Right renal cortex interstitium (tissue), 3 donors: ENCODE measurements at places on chromosomes 5 and 9. TPM values are rescaled to one million over a fixed set of nuclear protein-coding genes. Genes with fewer than 3 reads are reported as not detected.

DNA sequence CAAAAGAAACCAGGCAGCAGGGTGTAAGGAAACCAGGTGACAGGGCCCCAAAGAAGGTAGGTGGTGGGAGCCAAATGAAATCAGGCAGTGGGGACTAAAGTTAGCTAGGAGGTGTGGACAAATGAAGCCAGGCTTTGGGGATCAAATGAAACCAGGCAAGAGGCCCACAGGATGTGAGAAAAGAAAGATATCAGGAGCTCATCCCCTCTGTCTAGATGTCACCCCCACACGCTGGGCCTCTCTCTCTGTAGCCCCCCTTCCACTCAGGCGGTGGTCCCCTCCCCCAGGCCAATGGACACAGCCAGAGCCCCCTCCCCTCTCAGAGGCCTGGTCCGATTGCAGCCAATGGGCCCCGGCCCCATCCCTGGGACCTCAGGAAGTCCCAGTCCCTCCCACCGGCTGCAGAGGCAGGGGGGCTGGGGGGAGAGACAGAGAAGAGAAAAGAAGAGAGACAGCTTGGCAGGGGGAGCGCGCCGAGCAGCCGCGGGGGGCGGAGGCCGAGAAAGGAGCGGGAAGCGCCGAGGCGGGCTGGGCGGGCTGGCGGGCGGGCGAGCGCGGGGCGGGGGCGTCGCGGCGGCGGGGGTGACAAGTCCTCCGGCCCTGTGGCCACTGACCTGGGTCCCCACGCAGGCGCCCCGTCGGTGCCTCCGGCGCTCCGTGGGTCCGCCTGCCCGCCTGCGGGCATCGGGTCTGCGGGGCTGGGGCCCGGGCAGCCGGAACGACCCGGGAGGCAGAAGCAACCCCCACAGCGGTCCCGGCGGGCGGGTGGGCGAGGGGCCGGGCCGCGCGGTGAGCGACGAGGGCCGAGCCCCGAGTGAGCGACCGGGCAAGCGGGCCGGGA, 11.9 kb downstream of the CNTFR start:
- no peak for DNase-seq

DNA sequence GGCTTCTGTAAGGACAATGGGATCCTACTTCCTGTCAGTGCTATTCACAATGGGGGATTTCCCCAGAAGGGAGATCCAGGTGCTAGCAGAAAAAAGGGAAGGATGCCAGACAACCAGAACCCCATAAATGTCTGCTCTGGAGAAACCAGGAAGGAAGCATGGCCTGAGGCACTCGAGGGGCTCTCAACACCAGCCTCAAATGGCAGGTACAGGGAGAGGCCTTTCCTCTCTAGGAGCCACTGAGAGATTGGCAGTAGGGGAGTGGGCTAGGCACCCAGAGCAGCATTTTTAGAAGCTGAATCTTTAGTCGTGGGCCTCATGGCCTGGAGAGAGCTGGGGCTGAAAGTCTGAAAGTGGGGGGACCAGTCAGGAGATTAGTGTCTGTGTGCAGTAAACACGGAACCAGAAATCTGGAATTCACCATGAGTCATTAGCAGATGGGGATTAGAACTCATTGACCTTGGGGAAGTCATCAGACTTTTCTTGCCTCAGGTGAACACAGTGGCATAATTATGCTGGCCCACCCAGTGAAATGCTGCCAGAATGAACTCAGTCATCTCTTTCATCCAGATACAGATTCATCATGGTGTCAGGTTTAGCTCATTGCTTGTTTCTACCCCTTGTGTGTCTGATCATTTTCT, 28.3 kb downstream of the ARHGEF28 start:
- no peak for DNase-seq

- no peak for DNase-seq
Measured at GRCh38 chr5:133474851-133475590, 137.3 kb downstream of the FSTL4 start.

DNA sequence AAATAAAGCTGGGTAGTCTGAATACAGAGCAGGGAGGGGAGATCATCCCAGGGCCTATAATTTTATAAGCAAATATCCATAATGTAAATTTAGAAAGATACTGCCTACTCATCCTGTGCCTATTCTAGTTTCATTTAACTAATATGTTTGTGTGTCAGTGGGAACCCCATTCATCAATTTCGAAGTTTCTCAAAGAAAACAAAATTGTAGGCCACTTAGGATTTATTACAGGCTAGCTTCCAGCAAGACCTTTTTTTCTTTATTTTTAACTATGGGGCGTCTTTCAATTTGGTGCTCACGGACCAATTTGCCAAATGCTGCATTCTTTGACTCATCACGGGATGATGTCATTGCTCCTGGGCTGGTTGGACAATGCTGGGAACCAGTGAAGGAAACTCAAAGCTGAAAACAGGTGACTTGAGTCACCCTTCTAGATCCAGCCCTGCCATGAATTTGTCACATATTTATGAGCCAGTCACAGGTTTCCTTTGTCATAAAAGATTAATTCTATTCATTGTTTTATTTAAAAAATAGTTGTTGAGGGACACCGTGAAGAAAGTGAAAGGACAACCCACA, 13.4 kb downstream of the PCSK5 start:
- DNase-seq, result no peak

- DNase-seq, result no peak
Measured at GRCh38 chr5:78501411-78502352, 141.3 kb downstream of the SCAMP1 start.

- no peak for DNase-seq
Measured at GRCh38 chr9:69060766-69061165, 25.2 kb downstream of the FXN start.

GRCh38 chr5:21085791-21086190, 1097.8 kb upstream of the CDH18 start:
- DNase-seq, result no peak

- DNase-seq, result no peak
Measured at GRCh38 chr9:134483361-134484184, 157.3 kb downstream of the RXRA start.

- no peak for DNase-seq
Measured at GRCh38 chr5:142904416-142904815, 134.2 kb downstream of the ARHGAP26 start.

GRCh38 chr5:170522211-170523141, 18.7 kb downstream of the KCNIP1 start:
- DNase-seq, result no peak

- DNase-seq, result no peak
Measured at GRCh38 chr9:87875831-87876545, 6.7 kb upstream of the SPATA31E1 start.

DNA sequence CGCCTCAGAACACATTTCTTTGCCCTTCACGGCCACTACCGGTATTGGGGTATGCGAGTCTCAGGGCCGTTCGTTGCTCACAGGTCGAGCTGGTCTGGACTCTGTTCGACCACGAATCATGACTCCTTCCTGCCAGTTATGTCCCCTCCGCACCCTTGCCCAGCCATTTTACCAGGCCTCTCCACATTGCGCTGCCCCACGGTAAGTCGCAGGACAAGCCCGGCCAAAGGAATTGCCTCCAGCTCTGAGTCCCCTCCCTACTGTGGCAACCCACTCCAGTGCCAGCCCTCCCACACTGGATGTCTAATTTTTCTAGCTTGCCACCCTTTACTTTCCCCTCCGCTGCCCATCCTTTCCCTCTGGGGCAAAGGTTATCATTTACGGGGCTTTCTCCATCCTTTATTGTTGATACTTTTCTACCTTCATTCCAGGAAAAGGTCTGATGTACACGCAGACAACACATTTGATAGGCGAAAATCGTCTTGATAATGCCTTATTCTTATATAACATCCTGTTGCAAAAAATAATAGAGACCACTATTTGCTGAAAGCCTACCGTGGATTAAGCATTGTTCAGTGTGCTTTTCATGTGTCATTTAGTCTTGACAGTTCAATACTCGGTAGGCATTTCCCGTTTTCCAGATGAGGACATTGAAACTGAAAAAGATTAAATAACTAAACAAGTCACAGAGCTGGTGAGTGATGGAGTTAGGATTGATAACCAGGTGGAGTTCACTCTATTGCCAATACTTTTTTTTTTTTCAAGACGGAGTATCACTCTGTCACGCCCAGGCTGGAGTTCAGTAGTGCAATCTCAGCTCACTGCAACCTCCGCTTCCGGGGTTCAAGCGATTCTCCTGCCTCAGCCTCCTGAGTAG, 958 bp upstream of the HSPA5 start:
- DNase-seq, result no peak

- DNase-seq, result no peak
Measured at GRCh38 chr5:42547141-42547540, 123.9 kb downstream of the GHR start.

DNA sequence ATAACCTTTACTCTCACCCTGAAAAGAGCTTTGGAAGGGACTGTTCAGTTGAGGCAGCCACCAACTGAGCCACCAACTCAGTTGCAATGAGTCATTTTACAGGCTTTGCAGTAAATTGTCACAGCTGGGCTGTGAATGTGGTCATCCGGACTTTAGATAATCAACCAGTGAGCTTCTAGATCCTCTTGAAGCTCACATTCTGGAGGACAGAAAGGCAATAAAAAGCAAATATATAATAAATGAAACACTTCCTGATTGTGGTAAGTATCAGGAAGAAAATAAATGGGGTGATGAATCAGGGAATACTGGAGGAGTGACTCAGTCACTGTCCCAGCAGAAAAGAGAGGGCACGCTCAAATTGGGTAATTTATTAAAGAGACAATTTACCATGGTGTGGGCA, 13.2 kb upstream of the C5orf58 start:
- no peak for DNase-seq

DNA sequence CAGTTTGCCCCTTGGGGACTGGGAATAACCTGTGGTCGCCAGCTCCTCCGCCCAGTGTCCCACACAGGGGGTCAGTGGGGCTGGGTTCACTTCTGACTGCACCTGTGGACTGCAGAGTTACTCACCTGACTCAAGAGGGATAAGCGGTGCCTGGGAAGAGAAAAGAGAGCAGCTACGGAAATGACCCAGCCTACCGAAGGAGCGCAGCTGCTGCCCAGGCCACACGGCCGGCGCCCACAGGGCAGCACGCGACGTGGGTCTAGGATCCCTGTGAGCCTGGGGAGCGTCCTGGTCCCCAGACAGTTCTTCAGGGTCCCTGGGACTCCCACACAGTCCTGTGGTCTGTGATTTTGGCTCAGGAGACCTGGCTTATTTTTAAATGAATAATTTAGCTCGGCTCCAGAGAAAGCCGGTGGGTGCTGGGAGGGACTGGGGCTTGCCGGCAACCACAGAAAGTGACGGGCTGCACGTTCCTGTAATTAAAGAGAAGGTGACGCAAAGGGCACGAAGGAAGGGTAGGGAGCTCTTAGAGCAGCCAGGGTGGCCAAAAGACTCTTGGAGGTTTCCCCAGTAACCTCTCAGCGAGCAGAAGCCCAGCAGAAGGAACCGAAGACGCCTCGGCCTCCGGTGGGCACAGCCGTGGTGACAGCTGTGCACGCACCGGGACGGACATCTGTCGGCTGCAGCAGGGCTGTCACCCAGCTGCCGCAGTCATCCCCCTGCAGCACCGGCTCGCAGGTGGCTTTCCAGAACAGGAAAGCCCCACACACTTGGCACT, 97.5 kb upstream of the FCN2 start:
- no peak for DNase-seq

- DNase-seq, result no peak
Measured at GRCh38 chr9:98406469-98406868, 151.0 kb upstream of the TBC1D2 start.

DNA sequence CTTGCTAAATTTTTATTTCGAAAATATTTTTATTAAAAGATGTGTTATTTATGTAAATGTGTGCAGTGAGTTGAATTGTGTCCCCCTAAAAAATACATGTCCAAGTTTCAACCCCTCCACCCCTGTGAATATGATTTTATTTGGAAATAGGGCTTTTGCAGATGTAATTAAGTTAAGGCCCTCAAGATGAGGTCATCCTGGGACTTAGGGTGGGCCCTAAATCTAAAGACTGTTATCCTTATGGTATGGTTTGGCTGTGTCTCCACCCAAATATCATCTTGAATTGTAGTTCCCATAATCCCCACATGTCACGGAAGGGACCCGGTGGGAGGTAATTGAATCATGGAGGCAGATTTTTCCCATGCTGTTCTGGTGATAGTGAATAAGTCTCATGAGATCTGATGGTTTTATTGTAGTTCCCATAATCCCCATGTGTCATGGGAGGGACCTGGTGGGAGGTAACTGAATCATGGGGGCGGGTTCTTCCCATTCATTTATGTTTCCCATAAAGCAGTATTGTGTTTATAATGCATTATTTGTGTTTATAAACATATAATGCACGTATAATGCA, 1.5 kb upstream of the TMED7 start:
- DNase-seq, result no peak

- no peak for DNase-seq
Measured at GRCh38 chr5:100516285-100516684, 18.9 kb upstream of the FAM174A start.

DNA sequence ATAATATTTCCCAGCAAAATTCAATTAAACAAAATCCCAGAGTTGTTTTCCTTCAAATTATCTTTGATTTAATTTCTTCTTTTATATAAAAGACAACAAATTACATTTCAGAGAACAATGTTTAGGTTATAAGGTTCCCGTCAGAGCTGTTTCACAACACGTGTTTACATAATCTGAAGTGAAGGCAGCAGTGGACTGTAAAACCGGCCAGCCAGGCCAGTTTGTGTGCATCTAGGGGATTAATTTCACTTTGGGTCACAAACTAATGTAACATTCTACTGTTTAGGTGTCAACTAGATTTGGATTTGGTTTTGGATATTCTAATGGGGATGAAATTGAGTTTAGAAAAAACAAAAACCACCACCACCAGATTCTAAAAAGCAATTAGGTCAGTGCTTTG, 86.5 kb upstream of the PLPP1 start:
- no peak for DNase-seq

GRCh38 chr5:120158211-120158610, 305.9 kb upstream of the PRR16 start:
- DNase-seq, result no peak

GRCh38 chr9:96420468-96421219, 2.5 kb upstream of the ZNF367 start:
- DNase-seq, result no peak

GRCh38 chr9:4886698-4887097, 94.0 kb downstream of the RCL1 start:
- no peak for DNase-seq

DNA sequence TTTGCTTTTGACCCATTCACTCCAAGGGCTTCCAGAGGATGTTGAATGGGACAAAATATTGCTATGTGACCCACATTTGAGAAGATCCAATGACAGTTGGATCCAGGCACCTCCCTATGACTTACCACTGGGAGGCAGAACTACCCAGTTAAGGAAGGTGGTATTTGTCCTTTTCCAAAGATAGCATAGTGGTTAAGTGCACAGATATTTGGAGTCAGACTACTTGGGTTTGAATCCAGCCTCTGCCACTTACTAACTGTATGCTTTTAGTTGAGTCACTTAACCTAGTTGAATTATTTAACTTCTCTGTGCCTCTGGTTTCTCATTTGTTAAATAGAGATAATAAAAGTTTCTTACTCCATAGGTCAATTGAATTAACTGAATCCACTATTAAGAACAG, 74.5 kb upstream of the PALM2AKAP2 start:
- DNase-seq, result no peak

- no peak for DNase-seq
Measured at GRCh38 chr5:54632131-54632701, 114.7 kb downstream of the SNX18 start.

BTNL8 gene
- 0.44 TPM for polyA plus RNA-seq

CSF1R gene
- 13.8 TPM for polyA plus RNA-seq

NR2F1 gene
- polyA plus RNA-seq, result 200 TPM

FOXD4 gene
- 0.25 TPM for polyA plus RNA-seq

PCDH1 gene
- polyA plus RNA-seq, result 27.6 TPM

OSMR gene
- 8.4 TPM for polyA plus RNA-seq

LSM11 gene
- 8.5 TPM for polyA plus RNA-seq

TAF1L gene
- polyA plus RNA-seq, result 0.10 TPM

HTR1A gene
- not detected for polyA plus RNA-seq

LIFR gene
- polyA plus RNA-seq, result 77.9 TPM

PIP5KL1 gene
- polyA plus RNA-seq, result 1.6 TPM

TMEM174 gene
- polyA plus RNA-seq, result 15.6 TPM
